ENCODE measurements at places on chromosomes 12 and 14.

GRCh38 chr14:76918782-76919394 is 92.7 kb downstream of the LRRC74A start:
- no peak for DNase-seq

GRCh38 chr12:108568338-108569154 is 6.2 kb downstream of the ISCU start:
- peak; percentile 59 for DNase-seq

DNA sequence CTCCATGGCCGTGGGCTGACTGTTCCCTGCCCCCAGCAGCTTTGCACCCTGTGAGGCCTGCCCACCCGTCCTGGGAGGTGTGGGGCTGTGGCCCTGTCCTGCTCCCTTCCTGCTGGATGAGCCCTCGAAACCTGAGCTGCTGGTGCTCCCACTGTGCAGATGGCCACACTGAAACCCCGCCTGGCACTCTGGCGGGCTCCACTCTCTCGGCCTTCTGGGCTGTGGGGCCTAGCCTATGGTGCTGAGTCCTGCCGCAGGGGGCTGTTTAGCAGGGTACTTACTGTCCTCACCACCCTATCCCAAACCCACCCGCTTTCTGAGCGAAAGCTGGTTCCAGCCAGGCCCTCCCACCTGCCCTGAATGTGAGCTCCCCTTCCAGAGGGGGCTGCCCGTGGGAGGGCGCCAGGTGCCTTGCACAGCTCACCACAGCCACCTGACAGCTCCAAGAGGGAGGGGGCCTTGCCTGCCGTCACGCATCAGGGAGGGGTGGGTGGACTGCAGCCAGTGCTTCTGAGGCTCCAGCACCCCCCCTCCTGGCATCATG is 7.3 kb downstream of the SLC25A47 start:
- no peak for DNase-seq

DNA sequence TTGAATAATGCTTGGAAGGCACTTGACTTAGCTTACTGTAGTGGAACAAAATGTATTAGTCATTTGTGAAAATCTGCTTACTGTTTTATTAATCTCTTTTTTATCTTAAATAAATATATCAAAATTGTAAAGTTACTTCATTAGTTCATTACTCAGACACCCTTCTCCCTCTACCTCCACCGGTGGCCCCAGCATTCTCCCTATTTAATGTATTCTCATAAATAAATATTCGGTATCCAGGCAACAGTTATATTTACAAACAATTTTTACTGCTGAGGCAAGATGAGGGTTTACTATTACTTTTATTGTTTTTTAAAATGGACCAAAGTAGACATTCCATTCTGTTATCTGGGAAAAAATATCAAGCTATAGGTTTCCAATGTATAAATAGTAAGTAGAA is 19.6 kb upstream of the ALX1 start:
- no peak for DNase-seq

GRCh38 chr14:94022532-94023411 is 3.4 kb upstream of the OTUB2 start:
- DNase-seq: no peak

GRCh38 chr12:128823216-128823915 is 392 bp downstream of the SLC15A4 start:
- DNase-seq: peak; percentile 24

GRCh38 chr12:41635626-41636364 is 447.7 kb downstream of the PDZRN4 start:
- no peak for DNase-seq

- DNase-seq: no peak
Observed at GRCh38 chr14:69688299-69688649, 76.9 kb downstream of the SUSD6 start.

DNA sequence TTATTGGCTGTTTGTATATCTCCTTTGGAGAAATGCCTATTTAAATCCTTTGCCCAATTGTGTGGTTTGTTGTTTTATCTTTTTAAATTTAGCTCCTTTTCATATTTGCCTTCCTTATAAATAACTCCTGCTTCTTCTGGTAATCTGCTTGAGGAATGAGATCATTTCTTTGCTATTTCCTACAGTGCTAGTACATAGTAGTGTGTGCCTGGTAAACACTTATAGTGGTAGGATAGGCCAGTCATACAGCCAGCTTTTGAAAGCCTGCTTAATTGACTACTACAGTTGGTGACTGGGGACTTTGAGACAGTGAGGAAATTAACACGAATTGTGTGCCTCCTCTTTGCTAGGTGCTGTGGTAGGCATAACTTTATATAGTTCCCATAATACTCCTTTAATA is 68.7 kb downstream of the BORCS5 start:
- no peak for DNase-seq

DNA sequence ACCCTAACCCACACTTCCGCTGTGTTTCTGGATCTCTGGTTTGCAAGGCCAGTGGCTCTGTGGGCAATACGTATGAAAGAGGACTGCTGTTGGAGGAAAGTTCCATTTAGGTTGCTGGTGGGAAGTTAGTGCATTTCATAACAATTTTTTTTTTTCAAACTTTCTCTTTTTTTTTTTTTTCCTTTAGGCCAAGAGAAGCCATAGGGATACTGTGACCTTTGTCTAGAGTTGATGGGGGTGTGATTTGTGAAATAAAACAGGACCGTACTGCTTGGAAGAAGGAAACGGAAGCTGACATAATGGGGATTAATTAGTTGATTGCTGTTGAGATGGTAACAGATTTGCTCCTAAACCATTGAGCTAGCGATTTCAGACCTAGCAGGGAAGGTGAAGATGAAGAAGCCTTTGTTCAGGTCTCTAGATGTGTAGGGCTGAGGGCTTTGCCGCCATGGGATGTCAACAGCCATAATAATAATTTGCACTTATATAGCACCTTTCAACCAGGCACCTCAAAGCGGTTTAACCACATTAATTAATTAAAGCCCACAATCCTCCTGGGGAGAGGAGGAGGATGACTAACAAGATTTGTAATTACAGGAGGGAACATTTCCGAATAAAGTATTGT is 315.3 kb downstream of the ZFP36L1 start:
- DNase-seq: no peak

DNA sequence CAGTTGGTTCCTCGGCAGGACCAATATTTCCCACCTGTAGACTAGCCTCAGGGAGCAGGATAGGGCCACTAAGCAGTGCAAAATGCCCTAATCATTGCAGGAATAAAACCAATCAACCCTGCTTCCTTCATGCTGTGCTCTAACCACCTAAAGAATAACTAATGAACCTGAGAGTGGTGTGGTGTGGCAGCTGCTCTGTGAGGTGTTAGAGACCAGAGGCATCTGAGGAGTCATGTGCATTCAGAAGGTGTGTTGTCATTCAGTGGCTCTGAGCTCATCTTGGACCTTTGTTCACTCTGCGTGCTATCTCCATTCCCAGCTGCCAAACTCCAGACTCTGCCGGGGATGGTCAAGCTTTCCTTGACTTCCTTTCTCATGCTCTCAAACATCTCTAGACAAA is 136.7 kb upstream of the EGLN3 start:
- DNase-seq: no peak

GRCh38 chr12:52253391-52254179 is 20.5 kb downstream of the KRT7 start:
- DNase-seq: no peak

- no peak for DNase-seq
Observed at GRCh38 chr12:53476769-53477209, 22.5 kb downstream of the MAP3K12 start.

DNA sequence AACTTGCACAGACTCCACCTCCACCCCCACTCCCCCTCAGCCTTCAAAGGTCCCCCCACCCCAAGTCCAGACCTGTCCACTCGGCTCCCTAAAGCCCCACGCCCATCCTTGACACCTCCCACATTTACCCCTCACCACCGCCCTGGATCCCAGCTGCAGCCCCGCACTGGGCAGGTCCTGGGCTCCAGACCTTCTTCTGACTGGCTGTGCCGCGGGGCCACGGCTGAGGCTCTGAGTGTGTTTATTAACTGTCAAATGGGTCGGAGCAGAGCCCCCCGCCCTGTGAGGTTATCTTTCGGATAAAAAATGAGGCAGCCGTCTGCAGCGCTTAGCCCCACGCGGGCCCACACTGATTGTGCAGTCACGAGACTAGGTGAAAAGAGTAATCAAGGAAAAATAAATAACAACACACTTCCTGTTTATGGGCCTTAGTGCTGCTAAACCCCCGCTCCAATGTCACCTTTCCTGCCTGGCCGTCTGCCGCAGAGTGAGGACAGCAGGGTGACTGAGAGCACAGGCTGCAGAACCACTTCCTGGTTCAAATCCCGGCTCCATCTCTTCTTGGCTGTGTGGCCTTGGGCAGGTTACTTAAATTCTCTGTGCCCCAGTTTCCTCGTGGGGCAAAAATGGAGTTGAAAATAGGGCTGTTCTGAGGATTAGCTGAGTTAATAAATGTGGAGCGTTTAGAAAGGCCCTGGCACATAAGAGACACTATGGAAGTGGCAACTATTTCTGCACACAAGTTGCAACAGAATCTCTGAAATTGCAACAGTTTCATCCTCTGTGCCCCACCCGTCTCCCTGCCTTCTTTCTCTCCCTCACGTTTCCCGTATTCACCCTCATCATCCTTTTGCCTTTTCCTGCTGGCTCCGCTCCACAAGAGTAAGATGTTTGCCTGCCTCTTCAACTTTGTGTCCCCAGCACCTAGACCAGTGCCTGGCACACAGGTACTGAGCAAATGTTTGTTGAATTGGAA is 9.4 kb downstream of the SETD1B start:
- no peak for DNase-seq

DNA sequence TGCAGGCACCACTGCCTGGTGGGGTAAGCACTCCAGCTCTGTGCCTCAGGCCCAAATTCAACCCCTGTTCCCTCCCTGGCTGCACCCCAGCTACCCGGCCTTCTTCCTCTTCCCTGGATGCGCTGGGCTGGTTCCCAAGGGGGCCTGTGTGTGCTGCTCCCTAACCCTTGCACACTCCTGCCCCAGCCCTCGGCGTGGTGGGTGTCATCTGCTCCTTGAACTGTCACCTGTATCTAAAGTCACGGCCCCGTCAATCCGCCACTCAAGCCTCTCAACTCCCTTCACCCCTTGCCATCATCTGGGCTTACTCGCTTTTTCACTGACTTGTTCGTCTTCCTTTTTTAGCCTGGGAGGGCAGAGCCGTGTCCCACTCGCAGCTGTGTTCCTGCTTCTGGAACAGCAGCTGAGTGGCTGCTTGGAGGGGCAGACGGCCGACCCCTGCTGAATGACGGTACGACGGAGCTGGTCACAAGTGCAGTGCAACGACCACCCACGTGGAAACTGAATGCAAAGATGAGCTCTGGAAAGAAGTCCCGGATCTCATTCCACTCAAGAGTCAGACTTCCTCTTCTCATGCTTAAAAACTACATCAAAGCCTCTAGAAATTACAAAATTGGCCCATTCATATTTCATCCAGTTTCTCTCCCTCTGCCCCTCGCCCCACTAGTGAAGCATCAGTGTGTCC is 138.9 kb downstream of the PIWIL1 start:
- DNase-seq: no peak

DNA sequence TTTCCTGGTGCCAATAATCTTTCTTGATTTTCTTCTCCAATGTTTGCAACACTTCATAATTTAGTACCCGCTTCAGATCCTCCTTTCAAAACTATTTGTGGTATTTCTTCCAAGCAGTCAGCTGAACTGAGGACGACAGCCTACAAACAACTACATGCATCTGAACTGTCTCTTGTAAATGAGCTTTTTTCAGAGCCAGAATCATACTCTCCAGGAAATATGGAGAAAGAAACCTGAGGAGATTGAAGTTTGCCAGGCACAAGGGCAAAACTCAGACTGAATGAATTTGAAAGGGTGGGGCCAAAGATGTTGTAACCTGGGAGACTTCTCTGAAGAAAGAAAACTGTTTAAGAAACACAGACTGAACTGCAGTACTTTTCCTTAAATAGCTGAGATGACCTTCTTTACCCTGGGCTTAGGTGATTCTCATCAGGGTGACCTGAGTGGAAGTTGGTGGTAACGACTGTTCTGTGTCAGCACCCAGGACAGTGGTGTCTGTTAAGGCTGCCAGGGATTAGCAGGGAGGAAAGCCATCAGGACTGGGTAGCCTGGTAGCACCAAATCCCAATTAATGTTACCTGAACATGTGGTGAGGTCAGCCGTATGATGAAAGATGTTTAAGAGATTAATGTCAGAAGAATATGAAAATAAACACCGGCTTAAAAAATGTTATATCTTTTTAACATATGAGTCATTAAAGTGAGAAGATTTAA is 95.0 kb downstream of the TGFB3 start:
- DNase-seq: no peak

DNA sequence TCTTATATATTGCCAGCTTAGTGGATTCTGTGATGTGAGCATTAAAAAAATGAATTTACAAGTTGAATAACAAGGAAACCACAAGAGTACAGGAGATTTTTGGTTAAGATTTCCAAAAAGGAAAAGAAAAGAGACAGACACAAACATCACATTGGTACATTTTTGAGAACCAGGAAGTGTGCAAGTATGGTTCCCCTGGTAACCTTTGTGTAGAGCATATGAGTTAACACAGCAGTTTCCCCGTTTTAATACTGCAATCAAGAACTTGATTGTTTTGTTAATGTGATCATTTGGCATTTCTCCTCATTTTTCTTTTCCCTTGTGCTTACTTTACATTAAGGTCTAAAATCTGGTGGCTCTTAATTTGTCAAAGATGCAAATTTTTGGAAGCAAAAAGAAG is 490.4 kb upstream of the ATP2B1 start:
- DNase-seq: no peak

DNA sequence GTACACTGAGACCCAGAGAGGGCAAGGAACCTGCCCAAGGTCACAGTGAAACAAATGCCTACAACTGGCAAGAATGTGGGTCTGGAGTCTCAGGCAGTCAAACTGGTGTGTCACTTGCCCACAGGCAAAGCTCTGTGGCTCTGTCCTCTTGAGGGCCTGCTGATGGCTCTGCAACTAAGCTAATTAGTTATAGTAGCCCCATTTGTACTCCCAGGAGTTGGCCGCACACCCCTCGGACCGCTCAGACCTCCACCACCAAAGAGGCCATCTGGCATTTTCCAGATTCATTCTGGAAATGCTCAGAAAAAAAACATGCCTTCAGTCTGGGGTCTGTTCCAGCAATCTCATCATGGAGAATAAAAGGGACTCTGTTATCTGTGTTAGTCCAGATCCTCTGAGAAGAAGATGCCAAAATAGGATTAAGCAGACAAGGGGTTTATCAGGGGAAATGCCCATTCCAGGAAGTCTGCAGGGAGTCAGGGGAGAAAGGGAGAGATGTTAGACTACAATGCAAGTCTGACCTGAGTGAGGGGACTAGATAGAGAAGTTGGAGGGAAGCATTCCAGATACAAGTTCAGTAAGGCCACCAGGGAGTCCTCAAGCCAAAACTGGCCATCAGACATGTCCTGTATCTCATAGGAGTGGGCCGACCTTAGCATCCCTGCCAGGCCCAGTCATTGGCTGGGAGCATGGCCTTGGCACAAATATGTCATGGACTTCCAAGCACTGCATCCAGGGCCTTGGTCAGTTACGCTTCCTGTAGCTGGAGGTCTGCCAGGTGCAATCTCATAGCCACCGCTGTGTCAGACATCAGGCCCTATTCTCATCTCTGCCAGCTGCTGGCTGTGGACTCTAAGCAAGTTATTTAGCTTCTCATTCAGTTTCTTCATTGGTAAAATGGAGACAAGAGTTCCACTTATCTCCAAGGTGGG is 15.4 kb upstream of the OAS1 start:
- DNase-seq: no peak
